ENCODE measurements at places on chromosomes 11 and 22.

GRCh38 chr22:37383341-37383740 lies 43.9 kb downstream of the ELFN2 start:
- no peak for DNase-seq

- no peak for DNase-seq
Observed at GRCh38 chr11:121024989-121025388, 1.1 kb downstream of the TBCEL start.

DNA sequence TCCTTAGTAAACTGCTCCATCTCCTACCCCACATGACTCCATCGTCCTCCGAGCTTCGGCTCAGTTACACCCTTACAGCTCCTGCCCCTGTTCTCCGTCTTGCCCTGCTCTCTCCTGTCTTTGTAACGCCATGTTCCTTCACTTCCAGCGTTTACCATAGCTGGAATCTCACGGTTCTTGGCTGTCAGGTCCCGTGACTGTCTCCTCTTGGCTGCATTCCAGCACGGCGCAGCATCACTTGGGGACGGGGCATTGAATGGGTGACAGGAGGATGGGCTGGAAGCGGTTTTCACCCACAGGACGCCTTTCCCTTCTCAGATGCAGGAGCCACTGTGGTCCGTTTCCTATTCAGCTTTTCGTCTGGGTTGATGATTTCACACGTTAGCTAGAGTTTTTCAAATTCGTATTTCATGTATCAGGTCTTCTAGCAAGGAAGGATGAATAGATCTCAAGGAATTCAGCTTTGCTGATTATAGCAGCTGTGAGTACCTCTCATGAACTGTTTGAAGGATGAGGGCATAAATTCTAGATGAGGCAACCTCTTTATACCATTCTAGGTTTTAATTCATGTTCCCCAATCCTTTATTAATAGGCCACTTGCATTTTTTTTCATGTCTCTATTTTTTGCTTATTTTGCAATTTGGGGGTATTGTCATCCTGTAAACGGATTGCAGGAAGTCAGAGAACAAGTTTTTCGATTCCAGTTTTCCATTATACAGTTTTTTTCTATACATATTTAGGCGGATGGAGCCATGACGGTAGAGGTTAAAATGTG lies 29.1 kb downstream of the ZBED4 start:
- no peak for DNase-seq

DNA sequence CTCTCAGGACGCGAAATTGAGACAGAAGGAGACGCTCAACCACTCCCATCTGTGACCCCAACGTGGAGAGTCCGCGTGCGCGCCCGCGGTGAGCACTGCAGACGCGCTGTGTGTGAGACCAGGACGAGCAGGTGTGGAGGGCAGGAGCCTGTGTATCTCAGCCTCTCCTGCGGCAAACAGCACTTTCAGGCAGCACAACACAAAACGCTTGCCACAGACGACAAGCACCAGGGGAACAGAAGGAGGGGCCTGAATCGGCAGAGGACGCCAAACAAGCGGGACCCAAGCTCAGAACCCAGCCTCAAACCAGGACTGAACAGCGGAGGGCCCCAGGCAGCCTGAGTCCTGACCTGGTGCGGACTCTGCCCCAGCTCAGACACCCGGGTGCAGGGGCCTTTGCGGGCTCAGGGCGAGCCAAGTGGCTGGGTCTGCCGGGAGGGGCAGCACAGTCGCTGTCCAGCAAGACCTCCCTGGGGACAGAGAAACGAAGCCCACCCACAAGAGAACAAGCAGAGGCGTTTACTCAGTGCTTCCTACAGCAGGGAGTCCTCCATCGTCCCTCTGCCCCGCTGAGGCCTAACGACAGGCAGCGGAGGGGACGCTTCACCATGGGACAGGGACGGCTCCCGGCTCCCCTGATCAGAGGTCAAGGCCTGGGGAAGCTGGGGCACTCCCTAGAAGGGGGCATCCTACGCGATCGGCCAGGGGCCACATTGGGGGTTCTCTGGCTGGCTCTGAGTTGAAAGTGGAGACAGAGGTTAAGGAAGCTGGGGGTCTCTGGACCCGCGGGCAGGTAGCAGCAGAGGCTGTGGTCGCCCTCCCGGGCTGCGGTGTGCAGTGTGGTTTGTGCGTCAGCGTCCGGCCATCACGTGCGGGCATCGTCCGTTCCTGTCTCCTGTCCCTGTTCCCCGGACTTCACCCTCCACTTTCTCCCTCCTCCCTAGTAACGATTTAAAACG lies 560.8 kb downstream of the BRD1 start:
- no peak for DNase-seq

GRCh38 chr11:83613767-83614121 lies 327.6 kb upstream of the CCDC90B start:
- DNase-seq: no peak

- DNase-seq: peak; percentile 40
Observed at GRCh38 chr11:83157594-83158356, 844 bp downstream of the PCF11 start.

Measured in NCI-H2029 (cell line).